ENCODE measurements at places on chromosomes 16 and 17.

GRCh38 chr16:47574091-47575054 lies 113.2 kb downstream of the PHKB start:
- peak; percentile 11 for DNase-seq

DNA sequence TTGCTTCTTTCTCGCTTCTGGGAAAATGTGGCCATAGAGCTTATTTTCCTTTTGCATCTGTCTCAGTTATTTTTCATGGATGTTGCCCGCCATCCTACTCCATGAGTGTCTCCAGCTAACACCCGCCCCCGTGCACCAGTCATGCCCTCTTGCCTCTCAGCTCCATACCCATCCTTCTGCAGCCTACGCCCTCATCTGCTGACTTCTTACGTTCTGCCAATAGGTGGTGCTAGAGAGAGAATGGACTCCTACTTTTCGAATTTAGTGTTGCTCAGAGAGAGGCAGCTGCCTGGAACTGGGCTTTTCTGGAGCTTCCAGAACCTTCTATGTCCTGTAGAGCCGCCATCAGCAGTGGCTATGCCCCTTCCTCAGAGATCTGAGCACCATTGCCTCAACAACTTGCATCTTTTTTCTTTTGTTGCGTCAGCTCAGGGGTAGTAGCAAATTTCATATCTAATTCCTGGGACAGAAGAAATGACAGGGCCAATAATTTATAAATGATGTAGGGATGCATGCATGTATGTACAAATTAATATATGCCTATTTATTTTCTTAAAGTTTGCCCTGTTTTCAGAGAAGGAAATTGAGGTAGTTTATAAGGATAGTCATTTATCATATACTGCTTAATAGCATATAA lies 119.7 kb upstream of the MYOCD start:
- DNase-seq = no peak

- DNase-seq = peak; percentile 41
These were observed 52.7 kb downstream of the SREBF1 start for GRCh38 chr17:17783825-17784656.

GRCh38 chr16:396605-397004 lies 394 bp upstream of the NME4 start:
- DNase-seq = no peak

DNA sequence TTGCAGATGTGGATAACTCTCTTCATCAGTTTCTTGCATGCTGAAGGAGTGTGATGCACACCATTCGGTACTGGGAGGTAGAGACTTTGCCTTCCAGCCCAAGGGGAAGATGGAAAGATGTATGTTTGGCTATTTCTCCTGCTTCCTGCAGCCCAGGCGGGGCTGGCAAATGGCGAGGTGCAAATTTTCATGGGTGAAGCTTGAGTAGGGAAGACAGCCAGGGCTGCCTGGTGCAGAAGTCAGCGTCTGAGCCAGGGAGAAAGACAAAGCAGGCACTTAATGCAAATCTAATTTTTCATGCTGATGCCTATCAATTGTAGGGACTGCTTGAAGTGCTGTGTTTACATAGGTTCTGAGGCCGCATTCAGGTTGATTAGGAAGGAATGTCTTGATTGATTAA lies 384.7 kb upstream of the EEF2KMT start:
- no peak for DNase-seq

GRCh38 chr17:19421926-19422325 lies 10.9 kb downstream of the RNF112 start:
- no peak for DNase-seq

DNA sequence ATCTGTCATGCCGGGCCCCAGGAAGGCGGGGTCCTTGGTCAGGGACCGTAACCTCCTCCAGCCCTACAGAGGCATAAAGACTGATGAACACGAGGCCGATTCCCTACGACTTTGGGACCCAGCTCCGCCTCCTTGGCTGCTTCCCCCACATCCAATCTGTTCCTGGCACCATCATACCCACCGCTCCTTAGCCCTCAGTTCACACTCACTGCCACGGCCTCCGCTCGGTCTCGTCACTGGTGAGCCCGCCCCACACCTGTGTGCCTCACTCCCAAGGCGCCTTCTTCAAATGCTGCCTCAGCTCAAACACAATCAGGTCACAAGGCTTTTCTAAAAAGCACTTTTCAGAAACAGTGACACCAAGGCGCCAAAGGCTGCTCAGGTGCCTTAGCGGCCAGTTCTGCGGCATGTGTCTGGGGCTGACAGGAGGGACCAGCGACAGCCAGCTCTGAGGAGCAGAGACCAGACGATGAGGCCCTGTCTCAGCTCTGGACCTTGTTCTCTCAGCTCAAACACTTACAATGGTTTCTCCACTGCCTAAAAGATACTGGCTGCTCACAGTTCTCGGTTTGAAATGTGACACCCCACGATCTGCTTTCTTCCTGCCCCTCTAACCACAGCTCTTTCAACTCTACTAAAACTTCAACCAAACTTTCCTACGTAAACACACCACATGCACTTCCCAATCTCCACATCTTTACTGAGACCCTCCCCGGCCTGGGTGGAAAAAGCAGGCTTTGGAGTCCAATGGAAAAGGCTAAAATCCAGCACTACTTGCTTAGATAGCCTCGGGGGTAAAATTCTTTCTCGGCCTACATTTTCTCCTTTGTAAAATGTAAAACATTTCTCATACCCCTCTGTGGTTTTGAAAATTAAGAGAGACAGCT lies 33.2 kb downstream of the CYB5D2 start:
- no peak for DNase-seq

- DNase-seq = peak; percentile 69
These were observed 198.9 kb downstream of the ZFHX3 start for GRCh38 chr16:72848759-72849664.

DNA sequence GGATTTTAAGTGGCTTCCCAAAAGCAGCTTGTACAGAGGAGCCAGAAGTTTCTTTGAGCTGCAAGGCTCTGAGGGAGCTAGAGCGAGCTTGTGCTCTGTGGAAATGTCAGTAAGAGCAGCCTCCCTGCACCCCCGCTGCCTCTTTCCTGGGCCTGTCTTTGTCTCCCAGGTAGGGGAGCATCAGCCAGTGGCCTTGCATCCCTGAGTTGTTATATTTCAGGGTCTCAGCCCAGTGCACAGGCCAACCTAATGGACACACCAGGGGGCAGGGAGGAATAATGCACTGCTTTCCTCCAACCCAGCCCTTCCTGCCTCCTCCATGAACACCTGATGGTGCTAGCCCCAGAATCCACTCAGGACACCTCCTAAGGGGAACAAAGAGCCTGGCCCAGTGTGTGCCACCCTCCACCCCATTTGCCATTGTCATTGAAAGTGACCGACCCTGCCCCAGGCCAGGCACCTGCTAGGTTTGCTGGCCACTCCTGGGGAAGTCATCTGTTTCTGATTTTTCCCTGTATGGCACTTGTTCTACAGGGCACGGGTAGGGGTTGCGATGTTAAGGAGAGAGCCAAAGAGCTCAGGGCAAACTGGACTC lies 6.3 kb downstream of the TPPP3 start:
- no peak for DNase-seq

DNA sequence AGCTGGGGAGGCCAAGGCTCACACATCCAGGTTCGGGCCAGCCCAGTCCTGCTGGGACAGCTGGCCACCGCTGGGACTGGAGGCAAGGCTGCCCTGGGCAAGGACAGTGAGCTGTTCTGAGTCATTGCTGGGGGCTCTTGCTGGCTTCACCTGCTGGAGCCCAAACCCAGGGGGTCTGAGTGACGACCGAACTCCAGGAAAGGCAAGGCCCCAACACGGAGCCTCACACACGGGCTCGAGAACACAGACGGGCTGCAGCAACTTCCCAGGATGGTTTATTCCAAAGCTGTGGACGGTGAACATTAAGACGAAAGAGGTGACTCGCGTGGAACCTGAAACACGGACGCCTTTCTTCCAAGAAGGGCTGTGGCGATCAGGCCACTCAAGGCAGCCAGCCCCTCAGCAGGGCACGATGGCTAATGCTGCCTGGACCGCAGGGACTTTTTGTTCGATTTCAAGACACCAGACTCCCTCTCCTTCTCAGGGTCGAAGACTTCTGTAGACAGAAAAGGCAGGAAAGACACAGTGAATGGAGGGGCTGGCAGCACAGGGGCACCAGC lies 21.5 kb downstream of the KDM8 start:
- no peak for DNase-seq

Data from NCI-H2029 (cell line).